ENCODE measurements at places on chromosomes 1 and 21. TPM values are rescaled to one million over a fixed set of nuclear protein-coding genes. Genes with fewer than 3 reads are reported as not detected.
A peak's percentile ranks its signal among the peaks of the same experiment; 100 is the strongest.

- H3K4me3 ChIP-seq, result no peak overlapping the region
- H3K27ac ChIP-seq, result no peak overlapping the region
- H3K4me1 ChIP-seq, result peaks cover 11% of the 10 kb centered on the region
- DNase-seq, result no peak
These were observed 85.2 kb downstream of the BEND5 start for GRCh38 chr1:48691429-48692001.

The SPRR2D gene
- not detected for polyA plus RNA-seq

GRCh38 chr1:41400225-41400624, 39.0 kb downstream of the FOXO6 start:
- H3K4me3 ChIP-seq, result no peak overlapping the region
- no peaks in the 10 kb centered on the region for H3K4me1 ChIP-seq
- H3K27ac ChIP-seq, result no peak overlapping the region
- no peaks in the 10 kb centered on the region for H3K27me3 ChIP-seq
- no peak for DNase-seq

DNA sequence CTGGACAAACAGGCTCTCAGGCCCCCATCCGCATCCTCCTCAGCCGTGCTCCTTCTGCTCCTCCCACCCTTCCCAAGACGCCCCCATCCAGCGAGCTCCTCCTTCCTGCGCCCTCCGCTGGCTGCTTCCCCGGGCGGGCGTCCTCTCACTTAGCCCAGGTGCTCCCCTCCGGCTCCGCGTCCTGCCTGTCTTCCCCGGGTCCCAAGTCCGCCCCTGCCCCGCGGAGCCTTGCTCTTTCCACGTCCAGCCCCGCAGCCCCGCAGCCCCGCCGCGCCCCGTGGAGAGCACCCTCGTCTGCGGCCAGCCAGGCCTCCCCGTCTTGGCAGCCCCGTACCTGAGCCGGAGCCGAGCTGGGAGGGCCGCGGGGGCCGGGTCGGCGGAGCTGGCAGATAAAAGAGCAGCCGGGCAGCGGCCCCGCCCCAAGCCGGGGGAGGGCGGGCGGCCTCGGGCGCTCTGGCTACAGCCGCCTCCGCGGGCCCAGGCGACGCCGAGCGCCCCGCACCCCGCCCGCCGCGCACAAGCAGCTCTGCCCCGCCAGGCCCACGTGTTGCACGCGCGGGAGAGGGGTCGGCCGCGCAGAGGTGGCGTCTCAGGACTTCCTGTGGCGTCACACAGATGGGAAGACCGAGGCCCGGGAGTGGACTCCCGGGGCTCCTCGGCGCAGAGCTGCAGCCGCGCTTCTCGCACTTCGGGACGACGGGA, at the start of gene PAQR7:
TSS of gene PAQR7 (minus strand) at position 555 of the 702 bp plus-strand sequence. CDS start 11,869 bp downstream, outside the sequence.
- H3K36me3 ChIP-seq, result no peaks in the 10 kb centered on the region
- H3K27me3 ChIP-seq, result no peaks in the 10 kb centered on the region
- H3K27ac ChIP-seq, result peak within 1 kb of the TSS; percentile 86
- DNase-seq, result peak; percentile 93
- H3K4me3 ChIP-seq, result peak within 1 kb of the TSS; percentile 70

DNA sequence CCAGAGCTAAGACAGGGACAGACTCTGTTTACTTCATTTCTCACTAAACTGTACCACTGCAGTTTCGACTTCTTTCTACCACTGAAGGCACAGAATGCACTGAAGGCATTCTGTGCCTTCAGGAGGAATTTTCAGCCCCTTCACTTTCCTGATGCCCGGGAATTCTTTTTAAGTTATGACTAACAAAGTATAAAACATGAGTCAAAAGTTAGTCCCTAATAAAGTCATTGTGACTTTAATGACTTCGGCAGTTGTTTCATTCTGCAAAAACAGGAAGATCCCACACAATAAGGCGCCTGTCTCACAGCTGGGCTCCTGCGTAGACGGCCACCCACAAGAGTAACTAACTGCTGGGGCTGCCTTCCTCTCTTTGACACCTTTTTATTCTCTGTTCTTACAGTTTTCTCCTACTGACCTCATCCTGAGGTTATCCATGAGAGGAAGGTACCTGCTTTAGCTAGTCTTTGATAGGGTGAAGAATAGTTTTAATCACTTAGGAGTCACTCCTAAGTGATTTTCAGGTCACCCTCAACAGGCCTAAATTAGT, 183.9 kb upstream of the SGIP1 start:
- peak overlapping the region; percentile 3 for H3K4me3 ChIP-seq
- peaks cover 45% of the 10 kb centered on the region for H3K4me1 ChIP-seq
- peak overlapping the region; percentile 30 for H3K27ac ChIP-seq
- H3K27me3 ChIP-seq, result no peaks in the 10 kb centered on the region
- H3K36me3 ChIP-seq, result no peaks in the 10 kb centered on the region
- no peak for DNase-seq

GRCh38 chr1:61255358-61255703, 173.0 kb downstream of the NFIA start:
- H3K27ac ChIP-seq, result peak overlapping the region; percentile 74
- no peaks in the 10 kb centered on the region for H3K27me3 ChIP-seq

The ZMYND12 gene
- polyA plus RNA-seq, result 1.0 TPM

The LYST gene
- polyA plus RNA-seq, result 12.9 TPM

The HIPK1 gene
- 16.6 TPM for polyA plus RNA-seq

Measured in sigmoid colon (tissue), 7 donors.